ENCODE measurements at places on chromosomes 2 and 18.
A peak's percentile ranks its signal among the peaks of the same experiment; 100 is the strongest.

- no peak for DNase-seq
These were observed 28.9 kb upstream of the ACTR2 start for GRCh38 chr2:65198737-65199136.

DNA sequence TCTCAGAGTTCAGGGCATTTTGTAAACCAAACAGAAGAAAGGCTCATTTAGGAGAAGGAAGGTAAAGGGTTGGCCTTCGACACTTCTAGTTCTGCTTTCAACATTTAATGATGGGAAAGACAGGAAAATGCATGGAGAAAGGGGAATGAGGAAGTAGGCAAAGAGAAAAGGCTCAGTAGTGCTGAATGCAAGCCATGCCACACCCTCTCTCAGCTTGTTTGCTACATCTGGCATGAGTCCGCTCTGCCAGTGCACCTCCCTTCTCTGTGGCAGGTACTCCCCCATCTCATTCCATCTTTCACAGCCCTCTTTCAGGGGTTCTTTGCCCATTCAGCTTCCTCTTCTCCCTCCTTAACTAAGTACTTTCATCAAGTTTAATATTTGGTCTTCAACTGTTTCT is 120.9 kb upstream of the ITGB6 start:
- no peak for DNase-seq

DNA sequence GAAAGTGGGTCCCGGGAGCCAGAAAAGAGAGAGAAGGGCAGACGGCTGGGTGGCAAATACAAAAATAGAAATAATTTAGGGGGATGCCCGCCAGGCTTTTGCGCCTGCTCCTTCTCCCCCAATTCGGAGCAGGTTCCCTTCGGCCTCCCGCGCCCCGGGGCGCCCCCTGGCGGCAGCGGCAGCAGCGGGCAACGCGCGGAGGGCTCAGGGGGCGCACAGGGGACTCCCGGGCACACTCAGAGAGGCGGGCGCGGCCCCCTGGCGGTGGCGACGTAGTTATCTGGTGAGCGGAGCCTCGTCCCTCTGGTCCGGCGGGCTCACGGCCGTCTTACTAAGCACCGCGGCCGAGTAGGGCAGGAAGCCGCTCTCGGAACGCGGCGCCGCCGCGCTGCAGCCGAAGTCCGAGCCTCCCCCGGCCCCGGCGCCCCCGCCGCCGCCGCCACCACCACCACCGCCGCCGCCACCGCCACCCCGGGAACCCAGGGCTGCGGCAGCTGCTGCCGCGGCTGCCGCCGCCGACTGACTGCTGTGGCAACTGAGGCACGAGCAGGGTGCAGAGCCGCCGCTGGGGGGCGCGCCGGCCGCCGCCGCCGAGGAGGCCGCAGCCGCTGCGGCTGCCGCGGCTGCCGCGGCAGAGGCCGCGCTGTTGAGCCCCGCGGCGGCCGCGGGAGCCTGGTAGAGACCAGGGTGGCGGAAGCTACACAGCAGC is 3.8 kb downstream of the EVX2 start:
- DNase-seq = peak; percentile 73

DNA sequence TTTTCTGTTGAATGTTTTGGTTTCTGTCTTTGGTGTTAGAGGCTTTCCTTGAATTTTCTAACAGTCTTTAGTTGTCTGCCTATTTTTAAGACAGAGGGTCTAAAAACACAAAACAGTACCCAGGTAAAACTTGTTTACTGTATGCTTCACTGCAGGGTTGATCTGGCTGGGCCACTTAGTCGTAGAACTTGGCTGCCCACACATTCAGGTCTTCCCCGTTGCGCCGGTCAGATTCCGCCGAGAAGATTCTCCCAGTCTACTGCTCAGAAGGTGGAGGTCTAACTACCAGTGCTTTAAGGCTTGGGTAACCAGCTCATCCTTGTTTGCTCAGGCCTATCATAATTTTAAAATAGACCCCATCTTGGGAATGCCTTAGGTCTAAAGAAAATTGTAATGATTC is 24.6 kb upstream of the DNAH6 start:
- DNase-seq = no peak

- no peak for DNase-seq
These were observed 319.1 kb downstream of the AGPS start for GRCh38 chr2:177711483-177712265.

Measured in NCI-H2081 treated with DMSO at 0.1 percent for 48 hours (cell line).